ENCODE measurements at places on chromosomes 7 and 10.

DNA sequence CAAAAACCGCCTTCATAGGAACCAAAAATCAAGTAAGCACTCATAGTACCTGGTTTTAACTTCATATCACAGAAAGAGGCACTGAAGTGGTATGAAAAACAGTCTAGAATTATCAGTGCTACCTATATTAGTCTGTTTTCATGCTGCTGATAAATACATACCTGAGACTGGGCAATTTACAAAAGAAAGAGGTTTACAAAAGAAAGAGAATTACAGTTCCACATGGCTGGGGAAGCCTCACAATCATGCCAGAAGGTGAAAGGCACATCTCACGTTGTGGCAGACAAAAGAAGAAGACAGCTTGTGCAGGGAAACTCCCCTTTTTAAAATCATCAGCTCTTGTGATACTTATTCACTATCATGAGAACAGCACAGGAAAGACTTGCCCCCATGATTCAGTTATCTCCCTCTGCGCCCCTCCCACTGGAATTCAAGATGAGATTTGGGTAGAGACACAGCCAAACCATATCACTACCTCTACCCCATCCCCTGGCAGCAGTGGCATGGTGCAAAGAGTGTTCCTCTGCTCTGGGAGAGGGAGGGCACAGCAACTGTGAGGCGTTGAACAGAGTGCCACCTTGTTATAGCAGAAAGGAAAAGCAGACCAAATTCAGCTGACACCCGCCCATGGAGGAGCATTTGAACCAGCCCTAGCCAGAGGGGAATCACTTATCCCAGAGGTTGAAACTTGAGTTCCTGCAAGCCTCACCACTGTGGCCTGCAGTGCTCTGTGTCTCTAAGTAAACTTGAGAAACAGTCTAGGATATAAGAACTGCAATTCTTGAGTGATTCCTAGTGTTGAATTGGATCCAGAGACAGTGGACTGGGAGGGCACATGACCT is 61.9 kb upstream of the PTPRZ1 start:
- no peak for DNase-seq

DNA sequence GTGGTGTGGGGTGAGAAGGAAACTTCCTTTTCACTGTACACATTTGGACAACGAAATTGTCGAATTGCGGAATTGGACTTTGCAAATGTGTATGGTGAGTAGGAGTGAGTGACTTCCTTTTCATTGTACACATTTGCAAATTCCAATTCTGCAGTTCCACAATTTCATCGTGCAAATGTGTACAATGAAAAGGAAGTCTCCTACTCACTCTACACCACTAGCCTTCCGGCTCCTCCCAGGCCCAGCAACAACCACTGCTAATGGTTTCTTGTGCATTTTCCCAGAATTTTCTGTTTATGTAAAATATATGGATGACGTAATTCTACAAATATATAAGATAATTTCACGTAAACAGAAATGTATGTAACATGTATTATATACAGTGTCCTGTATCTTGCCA is 118.5 kb downstream of the ARL4A start:
- no peak for DNase-seq

DNA sequence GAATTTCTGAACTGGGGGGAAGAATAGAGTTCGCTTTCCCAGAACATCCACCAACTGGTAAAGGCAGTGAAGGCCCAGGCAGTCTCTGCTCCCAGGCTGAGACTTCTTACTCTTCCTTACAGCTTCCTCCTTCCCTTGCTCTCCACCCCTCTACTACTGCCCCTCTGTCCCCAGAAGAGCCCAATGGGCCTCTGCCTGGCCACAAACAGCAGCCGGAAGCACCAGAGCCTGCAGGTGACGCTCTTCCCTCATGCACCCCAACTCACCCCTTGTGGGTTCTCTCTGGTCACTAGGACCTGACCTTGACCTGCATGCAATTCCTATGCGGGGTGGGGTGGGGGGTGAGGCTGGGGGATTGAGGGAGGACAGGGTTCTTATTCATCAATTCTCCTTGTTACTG is 16.5 kb downstream of the FAM131B start:
- DNase-seq: no peak

DNA sequence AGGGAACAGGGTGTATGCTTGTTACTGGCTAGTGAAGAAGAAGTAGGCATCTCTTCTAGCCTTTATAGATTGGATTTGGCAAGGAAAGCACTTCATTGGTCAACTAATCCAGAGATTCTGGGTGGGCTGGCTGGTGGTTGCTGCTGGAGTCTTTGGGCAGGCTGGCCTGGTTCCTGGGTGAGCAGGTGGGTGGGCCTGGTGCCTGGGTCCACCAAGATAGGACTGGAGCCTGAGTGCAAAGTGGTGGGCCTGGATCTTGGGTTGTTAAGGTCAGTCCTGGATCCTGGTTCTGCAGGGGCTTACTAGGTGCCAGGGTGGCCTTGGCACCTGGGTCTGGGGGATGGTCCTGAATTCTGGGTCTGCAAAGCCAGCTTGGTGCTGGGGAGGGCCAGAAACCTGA is 482.4 kb upstream of the GHITM start:
- no peak for DNase-seq

DNA sequence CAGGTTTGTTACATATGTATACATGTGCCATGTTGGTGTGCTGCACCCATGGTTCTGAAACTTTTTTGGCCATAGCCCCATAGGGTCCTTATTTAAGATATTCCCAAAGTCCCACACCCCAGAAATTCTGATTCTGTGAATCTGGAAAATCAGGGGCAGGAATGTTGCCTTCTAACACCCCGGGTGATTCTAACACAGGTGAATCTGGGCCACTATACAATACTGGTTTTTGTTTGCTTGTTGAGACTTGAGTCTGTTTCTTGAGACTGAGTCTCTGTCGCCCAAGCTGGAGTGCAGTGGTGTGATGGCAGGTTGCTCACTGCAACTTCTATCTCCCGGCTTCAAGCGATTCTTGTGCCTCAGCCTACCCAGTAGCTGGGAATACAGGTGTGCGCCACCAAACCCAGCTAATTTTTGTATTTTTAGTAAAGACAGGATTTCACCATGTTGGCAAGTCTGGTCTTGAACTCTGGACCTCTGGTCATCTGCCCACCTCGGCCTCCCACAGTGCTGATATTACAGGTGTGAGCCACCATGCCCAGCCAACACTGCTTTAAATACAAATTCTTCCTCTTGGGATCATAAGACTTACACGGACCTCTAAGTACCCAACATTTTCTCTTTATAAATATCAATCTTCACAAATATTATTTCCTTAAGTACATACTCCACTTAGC is 16.9 kb upstream of the PHYH start:
- DNase-seq: no peak

- DNase-seq: no peak
These were observed 115.8 kb upstream of the SORCS1 start for GRCh38 chr10:107280293-107280692.

- no peak for DNase-seq
These were observed 7.3 kb upstream of the ZNF777 start for GRCh38 chr7:149468208-149468607.

GRCh38 chr10:74705358-74705980 is 120.9 kb upstream of the KAT6B start:
- DNase-seq: no peak

DNA sequence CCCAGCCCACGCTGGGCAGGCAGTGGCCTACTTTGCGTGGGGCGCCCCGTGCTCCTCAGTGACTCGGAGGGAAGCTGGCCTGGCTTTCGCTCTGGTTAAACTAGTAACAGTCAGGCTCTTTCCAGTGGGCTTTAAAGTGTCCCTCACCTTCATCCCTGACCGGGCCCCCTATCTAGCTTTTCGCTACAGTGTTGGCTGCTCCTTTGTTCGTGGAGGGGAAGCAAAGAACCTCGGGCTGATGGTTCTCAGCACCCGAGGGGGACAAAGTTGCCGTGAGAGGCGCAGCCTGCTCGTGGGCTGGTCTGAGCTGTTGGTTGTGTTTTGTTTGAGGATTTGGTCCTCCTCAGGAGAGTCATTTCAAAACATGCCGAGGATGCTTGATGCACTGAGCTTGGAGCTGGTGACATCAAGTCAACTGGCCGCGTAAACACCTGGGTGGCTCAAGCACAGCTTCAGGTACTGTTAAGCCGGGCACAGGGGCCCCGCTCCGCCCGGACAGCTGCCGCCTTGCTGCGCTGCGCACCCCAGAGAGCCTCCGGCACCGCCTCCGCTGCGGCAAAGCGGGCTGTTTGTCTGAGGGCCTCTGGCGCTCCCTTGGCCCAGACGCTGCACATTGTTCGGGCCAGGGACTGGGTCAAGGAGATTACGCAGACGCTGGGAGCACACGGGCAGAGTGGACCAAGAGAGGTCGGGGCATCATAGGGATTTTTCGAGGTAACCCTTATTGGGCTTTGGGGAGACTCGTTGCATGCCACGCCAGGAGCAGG is 1.6 kb downstream of the DLX6 start:
- no peak for DNase-seq

DNA sequence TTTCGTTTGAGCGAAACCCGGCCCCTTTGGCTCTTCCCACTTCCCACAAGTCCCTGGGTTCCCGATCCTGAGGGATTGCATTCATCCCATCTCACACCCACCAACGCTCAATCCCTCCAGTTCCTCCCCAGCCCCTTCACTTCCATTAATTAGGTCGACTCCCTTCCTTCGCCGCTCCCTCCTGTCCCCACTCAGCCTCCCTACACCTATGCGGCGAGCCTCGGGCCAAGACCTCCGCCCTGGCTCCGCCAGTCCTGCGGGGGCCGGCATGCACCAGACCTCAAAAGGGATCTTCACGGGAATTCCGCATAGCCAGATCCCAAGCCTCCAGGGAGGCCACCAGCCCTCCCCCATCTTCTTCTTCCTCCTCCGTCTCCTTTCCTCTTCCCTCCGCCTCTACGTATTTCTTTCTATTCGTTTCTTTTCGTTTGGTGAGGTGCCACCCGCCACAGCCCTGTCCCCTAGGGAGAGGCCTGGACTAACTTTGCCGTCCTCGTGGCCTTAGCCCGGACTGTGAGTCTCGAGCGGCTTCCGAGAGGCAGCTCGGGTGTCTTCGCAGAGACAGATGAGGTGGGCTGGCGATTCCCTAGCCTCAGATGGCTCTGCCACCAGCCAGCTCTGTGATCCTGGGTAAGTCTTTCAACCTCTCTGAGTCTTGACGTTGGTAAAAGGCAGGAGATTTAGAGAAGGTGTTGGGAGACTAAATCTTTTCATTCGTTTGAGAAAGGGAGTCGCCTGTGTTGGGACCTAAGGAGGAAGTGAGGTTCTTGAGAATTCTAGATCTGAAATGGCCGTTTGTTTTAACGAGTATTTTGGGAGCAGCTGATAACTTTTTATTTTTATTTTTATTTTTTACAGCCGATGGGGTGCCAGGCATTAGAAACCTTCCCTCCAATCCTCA is 8.1 kb upstream of the LBX1 start:
- DNase-seq: no peak

DNA sequence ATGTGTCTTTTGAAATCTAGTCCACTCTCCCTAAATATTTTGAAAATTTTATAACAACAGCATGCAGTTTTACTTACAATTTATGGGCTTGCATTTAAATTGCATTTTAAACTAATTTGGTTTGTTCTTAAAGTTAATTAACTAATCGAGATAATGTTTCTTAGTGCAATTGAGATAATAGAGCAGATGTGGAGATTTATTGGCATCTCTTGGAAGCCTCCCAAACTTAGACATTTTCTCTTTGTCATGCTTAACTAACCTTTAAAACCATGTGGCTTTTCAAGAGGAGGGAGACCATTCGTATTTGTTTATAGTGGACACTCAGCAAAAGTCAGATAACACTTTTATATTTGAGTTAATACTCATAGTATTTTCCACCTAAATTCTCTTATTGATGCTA is 887.0 kb upstream of the CELF2 start:
- DNase-seq: no peak

GRCh38 chr10:23968301-23968700 is 240.6 kb upstream of the KIAA1217 start:
- DNase-seq: no peak

DNA sequence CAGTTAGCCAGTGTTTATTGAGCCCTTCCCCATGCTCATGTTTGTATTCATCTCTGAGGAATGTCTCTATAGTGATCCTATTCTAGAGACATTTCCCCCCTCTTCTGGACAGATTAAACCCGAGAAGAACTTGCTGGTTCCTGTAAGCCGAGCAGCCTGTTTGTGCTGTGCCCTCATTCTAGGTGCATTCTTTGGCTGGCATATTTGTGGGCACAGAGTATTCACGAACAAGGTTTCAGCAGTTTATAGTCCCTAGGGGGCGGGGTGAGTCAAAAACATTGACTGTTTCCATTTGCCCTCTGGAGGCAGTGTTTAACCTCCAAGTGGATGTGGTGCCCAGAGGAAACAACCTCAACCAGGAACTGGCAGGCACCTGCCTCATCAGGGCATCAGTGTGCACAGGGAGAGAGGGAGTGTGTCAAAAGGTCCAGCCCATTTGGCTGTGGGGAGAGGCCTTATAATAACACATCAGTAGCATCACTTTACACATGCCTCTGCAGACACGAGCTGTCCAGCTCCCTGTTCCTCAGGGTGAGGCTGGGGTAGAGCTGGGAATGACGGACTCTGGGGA is 273.3 kb upstream of the LRGUK start:
- no peak for DNase-seq

- DNase-seq: no peak
These were observed 185.6 kb downstream of the LRMDA start for GRCh38 chr10:75616874-75617478.

DNA sequence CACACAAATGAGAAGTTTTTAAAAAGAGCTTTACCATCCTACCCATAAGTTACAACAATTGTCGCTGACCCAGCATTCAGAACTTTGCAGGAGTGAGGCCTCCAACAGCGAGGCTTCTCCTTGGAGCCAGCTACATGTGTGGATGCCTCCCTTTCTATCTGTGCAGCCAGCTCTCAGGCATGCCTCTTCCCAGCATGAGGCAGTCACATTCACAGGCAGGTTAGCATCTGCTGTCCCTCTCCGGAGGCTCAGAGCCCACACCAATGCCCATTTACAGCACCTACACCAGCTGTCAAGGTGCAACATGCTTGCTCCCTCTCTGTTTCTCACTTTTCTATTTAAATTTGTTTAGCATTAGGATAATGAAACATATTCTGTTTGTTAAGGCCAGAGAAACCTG is 278.7 kb upstream of the PODXL start:
- no peak for DNase-seq

DNA sequence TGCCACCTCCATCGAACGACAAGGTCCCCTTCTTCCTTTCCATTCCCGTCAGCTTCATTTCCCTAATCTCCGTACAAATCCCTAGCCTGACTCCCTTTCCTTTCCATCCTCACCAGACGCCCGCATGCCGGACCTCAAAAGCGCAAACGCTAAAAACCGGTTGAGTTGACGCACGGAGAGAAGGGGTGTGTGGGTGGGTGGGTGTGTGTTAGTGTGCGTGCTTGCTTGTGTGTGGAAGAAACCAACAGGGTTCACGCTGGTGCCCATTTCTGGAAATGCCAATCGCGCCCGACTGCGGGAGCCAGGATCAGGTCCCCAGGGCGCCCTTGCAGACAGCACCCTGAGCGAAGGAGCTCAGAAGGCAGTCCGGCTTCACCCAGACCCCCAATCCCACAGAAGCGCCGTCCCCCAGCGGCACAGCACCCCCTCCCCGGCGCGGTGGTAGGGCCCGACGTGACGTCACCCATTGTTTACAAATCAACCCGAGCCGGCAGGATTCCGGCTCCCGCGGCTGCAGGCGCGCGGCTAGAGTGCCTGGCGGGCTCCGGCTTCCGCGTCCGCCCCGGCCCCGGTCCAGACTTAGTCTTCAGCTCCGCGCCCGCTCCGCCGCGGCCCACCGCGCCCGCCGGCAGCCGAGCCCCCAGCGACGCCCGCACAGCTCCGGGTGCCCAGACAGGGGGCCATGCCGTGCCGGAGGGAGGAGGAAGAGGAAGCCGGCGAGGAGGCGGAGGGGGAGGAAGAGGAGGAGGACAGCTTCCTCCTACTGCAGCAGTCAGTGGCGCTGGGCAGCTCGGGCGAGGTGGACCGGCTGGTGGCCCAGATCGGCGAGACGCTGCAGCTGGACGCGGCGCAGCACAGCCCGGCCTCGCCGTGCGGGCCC is at the start of gene FRAT1:
Gene FRAT1, plus strand, starts transcription at position 500 of the 880 bp plus-strand sequence. Its CDS starts 183 bp downstream, at position 683.
- peak; percentile 89 for DNase-seq

All from CD4-positive, alpha-beta T cell treated with Interleukin-15 for 4 hours (primary cell).